ENCODE measurements at places on chromosomes 3 and 15. TPM values are rescaled to one million over a fixed set of nuclear protein-coding genes. Genes with fewer than 3 reads are reported as not detected.

- DNase-seq, result no peak
These were observed 12.2 kb downstream of the PLA2G4D start for GRCh38 chr15:42082141-42082540.

- DNase-seq, result no peak
These were observed 213.9 kb upstream of the RBMS3 start for GRCh38 chr3:29067007-29067406.

- peak; percentile 99 for DNase-seq
These were observed 43.9 kb downstream of the P3H2 start for GRCh38 chr3:190076601-190077394.

- DNase-seq, result no peak
These were observed 6.1 kb downstream of the CDHR4 start for GRCh38 chr3:49793486-49794085.

GRCh38 chr3:18837137-18837755, 311.1 kb upstream of the KCNH8 start:
- DNase-seq, result no peak

GRCh38 chr15:100771746-100772145, 107.9 kb upstream of the ALDH1A3 start:
- no peak for DNase-seq

GRCh38 chr15:50906954-50907600, 1.4 kb upstream of the AP4E1 start:
- no peak for DNase-seq

DNA sequence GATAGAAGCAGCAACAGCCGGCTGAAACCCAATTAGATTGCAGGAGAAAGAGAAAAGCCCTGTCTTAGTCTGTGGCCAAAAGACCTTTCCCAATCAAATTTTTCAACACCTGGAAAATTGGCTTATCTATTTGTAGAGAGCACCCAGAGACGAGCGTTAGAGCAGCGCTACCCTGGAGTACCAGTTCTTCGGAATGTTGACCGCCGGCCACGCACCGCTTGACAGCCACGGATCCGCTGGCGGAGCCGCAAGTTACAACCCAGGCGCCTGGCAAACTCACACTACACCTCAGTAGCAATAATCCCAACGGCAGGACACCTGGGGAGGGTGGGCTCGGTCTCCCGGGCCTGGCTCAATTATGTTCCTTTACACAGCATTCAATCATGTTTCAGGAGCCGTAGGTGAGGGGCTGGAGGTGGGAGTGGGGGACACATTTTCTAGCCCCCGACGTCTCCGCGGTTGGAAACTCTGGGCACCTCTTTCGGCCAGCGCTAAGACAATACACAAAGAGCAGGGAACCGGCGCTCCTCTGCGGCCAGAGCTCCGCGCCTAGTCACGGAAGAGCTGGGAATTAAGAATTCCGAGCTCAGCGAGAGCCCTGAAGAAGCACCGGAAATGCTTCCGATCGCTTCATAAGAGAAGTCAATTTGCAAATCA, 1.2 kb downstream of the MB21D2 start:
- DNase-seq, result peak; percentile 23

DNA sequence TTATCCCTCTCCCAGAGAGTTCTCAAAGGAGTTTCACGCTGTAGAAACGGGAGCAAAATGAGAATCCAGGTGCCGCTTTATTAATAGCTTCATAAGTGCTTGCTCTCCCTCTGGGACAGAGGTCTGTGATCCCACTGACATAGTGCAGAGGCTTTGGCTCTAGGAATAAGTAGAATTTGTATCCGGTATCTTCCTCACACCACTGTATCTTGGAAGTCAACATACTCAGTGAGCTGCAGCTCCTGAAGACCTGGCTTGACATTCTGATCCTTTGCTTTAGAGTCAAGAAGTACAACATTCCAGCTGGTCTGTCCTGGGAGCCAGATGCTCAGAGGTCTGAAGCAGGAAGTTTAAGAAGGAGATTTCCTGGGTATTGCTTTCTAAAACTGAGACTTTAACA, 323.0 kb downstream of the LPP start:
- DNase-seq, result no peak

DNA sequence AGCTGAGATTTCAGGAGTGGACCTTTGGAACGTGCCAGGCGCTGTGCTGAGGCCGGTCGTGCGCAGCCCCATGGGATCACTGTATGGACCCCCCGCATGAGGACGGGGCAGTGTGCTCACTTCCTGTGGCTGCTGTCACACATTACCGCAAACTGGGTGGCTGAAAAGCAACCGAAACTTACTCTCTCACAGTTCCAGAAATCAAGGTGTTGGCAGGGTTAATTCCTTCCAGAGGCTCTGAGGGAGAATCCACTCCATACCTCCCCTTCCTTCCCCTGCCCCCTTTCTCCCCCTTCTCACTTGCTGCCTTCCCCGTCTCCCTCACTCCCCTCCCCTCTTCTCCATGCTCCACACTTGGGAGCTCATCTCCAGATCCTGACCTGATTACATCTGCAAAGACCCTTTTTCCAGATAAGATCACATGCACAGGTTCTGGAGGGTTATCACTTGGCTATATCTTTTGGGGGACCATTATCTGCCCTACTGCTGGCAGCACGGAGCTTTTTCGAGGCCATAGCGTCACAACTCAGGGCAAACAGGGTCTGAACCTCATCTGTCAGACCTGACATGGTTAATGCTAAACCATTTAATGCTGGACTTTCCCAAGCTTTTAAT, 41.2 kb downstream of the KLF13 start:
- no peak for DNase-seq

GRCh38 chr15:77840991-77841775, 208.5 kb upstream of the LINGO1 start:
- peak; percentile 60 for DNase-seq

DNA sequence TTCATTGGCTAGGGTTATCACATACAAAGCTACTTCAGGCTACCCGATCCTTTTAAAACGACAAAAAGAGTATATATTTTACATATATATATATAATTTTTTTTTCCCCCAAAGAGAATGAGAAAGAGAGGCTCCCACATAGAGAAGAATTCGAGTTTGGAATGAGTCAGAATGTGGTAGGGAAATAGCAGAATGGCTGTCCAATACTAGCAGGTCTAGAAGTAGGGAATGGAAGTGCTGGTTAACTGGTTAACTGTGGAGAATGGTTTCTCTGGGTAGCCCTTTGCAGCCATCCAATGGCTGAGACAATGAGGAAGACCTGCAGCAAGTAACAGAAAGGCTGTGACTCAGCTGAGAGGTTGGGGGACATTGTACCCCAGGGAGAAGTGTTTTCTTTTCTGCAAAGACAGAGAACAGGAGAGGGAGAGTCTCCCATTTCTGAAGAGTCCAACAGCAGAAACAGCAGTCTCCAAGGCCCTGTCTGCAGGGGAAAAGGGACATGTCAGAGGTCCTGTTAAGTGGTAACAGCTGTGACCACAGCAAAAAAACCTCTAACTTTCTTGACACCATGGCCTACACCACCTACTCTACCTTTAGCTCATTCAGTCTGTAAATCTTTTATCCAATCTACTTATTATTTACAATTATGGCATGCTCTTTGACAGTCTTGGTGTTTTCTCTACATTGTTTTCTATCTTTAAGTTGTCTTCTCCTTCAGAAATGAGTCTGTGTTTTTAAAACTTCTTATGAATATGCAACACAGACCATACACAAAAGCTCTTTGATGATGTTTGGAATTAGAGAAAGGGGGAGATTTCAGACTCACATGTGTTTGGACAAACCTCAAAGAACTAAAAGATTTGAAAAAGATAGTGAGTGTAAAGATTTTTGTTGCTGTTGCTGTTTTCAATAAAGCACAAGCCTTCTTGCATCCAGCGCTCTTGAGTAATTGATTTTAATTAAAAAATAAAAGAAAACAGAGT, 116.1 kb upstream of the SLC7A14 start:
- DNase-seq, result no peak

DNA sequence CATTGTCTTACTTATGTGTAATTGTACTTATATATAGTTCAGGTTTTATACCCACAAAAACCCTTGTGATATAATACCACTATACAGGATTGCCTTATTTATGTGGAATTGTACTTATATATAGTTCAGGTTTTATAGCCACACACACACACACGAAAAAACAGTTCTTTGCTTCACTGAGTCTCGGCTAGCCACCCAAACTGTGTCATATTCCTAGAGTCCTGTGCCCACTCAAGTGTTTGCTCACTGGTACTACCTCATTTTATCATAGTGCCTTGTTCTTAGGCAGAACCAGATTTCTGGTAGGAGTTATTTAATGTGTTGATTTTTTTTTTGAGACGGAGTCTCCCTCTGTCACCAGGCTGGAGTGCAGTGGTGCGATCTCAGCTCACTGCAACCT, 12.5 kb downstream of the RASA2 start:
- DNase-seq, result no peak

- no peak for DNase-seq
These were observed 18.2 kb upstream of the EHHADH start for GRCh38 chr3:185272033-185272432.

DNA sequence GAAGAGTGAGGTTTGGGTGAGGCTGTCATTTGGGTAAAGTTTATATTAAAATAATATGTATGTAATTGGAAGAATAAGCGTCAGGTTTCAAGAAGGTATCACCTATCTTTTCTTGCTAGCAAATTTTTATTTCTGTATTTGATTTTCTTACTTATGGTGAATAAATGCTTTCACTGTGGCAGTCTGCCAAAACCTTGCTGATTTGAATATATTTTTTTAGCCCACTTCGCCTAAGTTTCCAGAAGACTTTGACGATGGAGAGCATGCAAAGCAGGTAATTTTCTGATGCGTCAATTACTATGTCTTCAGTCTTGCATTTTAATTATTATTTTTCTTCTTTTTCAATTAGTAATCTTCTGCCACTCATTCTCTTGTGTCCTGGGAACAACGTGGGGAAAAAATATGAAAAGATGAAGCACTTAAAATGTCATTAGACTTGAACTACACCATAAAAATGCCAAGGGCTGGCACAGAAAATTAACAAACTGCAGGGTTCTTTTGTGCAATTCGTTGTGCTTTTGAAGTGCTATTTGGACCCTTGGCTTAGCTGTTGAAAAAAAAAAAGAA, 40.4 kb downstream of the SRP14 start:
- no peak for DNase-seq

- no peak for DNase-seq
These were observed 80.8 kb upstream of the RNU6-1 start for GRCh38 chr15:67920524-67921240.

DNA sequence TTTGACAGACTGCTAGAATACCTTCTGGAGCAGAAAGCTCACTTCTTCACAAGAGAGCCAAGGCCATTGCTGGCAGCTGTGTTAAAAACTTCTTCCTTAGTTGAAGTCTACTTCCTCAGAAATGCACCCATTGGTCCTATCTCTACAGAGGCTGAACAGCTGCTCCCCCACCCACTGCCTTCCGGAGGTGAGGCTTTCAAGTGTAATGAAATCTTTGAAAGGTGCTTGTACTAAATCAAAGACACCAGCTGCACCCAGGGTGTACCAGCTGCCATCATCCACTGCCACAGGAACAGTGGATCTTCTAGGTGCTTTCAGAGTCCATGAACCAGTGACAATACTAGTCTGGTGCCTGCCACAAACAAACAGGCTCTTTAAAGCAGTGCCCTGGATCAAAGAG, 26.4 kb upstream of the HERC1 start:
- no peak for DNase-seq

GRCh38 chr15:96408591-96409183, 78.2 kb downstream of the NR2F2 start:
- DNase-seq, result no peak

DNA sequence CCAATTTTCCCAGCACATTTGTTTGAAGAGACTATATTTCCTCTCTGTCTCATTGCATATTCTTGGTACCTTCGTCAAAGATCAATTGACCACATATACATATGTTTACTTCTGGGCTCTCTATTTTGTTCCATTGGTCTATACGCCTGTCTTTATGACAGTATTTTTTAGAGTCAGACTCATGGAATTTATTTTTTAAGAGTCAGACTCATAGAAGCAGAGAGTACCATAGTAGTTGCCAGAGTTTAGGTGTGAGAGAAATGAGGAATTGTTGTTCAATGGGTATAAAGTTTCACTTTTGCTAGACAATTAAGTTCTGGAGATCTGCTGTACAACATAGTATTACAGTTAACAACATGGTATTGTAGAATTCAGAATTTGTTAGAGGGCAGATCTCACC, 27.1 kb downstream of the PLA2G4F start:
- no peak for DNase-seq

DNA sequence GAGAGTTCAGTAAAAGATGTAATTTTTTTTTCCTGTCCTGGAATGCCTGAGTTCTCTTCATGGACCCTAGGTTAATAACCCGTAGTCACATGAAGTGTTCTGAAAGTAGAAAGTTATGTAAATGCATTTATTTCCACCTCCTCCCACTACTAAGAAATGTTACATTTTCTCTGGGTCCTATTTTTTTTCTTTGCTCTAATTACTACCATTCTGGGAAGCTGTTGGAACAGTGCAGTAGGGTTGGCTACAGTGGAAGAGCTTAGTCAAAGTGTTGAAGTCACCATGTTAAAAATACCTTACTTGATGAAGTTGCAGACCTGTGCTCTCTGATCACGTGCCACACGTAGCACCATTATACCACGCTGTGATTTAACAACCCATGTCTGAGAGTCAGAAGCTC, 153.8 kb upstream of the TSC22D2 start:
- DNase-seq, result no peak

DNA sequence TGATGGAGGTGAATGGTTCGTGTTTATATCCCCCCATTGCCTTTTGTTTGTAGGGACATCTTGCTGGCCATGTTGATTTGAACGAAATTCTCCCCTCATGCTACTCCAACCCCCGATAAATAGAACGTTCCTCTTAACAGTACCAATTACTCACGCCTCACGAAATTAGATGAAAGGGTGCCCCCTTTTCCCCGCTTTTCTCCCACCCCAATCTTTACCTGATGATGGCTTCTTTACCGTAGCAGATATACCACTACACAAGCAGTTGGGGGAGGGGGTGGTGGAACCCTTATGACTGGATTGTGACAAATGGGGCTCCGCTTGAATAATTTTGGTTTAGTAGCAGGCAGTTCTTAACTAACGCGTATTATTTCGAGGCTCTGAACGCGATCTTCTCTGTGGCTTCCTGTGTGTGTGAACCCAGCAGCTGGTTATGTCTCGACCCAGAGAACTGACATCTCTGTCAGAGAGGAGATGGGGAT, 1.1 kb downstream of the PIAS1 start:
- peak; percentile 53 for DNase-seq

DNA sequence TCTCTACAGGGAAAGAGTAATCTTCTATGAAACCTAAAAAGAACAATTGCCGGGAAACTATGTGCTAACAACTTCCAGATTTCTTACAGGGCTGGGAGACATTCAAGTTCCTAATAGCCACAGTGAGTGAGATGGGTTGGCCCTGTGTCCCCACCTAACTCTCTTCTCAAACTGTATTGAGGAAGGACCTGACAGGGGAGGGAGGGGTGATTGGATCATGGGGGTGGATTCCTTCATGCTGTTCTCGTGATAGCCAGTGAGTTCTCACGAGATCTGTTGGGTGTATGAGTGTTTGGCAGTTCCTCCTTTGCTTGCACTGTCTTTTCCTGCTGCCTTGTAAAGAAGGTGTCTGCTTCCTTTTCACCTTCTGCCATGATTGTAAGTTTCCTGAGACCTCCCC, 958.7 kb downstream of the AGBL1 start:
- DNase-seq, result no peak

- DNase-seq, result no peak
These were observed 103.8 kb downstream of the LINGO1 start for GRCh38 chr15:77528968-77529319.

LACTB gene
- total RNA-seq, result 44.5 TPM

CILP gene
- not detected for total RNA-seq

STRC gene
- total RNA-seq, result not detected

ZNF445 gene
- total RNA-seq, result 12.8 TPM

GADL1 gene
- total RNA-seq, result not detected

GPR62 gene
- 0.07 TPM for total RNA-seq

SLC49A4 gene
- 10.6 TPM for total RNA-seq

GNB4 gene
- 42.5 TPM for total RNA-seq

ALG3 gene
- 66.8 TPM for total RNA-seq

MCTP2 gene
- total RNA-seq, result 0.82 TPM

COL7A1 gene
- total RNA-seq, result 85.0 TPM

FMN1 gene
- 13.5 TPM for total RNA-seq

All from HFFc6 (cell line).